ENCODE measurements at places on chromosomes 6 and 20. TPM values are rescaled to one million over a fixed set of nuclear protein-coding genes. Genes with fewer than 3 reads are reported as not detected.

Gene SLC13A3
- 0.49 TPM for total RNA-seq

DNA sequence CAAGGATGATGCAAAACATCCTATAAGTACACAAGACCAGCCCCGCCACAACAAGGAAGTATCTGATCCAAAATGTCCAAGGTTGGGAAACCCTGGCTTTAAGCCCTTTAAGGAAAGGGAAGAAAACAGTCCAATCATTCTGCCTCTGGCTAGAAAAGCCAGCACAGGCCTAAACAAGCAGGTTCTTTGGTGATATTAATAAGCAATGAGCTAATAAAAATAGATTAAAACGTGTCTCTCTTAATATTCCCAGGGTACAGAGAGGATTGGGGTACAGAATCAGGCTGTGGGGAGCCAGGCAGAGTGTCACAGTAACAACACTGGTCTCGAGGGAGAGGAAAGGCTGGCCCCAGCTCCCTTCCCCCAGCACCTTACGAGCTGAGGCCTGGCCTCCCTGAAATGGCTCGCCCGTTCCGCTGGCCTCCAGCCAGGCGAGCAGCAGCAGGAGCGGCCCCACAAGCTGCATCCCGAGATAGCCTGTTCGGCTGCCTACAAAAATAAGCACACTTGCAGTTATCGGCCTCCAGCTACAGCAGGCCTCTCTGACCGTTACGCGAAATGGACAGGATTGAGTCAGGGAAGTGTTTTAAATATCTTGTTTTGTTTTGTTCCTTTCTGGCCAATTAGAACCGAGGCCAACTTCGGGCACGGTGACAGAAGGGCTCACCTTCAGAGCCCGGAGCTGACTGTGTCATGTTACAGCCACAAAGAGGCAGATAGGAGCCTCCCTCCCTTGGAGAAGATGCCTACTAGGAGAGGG, 4.0 kb upstream of the ZMYND8 start:
- peak; percentile 59 for DNase-seq

DNA sequence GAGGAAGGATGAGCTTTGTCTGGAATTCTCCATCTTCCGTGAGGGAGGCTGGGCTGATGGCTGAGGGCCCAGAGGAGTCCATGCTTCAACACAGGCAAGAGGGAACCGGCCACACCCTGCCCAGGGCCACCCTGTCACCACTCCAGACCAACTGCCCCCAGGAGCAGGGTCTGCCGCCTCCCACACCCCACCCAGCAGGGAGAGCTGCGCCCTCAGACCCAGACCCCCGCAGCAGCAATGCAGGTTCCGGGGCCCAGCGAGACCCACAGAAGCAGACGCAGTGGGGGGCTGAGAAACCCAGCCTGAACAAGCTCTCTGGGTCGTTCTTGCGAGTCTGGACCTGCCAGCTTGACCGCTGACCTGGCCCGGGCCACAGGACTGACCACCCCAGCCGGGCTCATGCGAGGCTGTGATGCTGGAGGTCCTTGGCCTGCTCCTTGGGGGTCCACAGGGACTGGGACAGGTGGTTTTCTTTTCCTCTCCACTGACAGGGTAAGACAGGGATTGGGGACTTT, 25.0 kb downstream of the FRMD1 start:
- DNase-seq = no peak

Gene RUNX2
- total RNA-seq = 2.2 TPM

- no peak for DNase-seq
Observed at GRCh38 chr20:49123982-49124381, 64.2 kb downstream of the STAU1 start.

Gene COX4I2
- total RNA-seq = not detected

- DNase-seq = no peak
Observed at GRCh38 chr6:44292661-44293365, 20.3 kb downstream of the AARS2 start.

DNA sequence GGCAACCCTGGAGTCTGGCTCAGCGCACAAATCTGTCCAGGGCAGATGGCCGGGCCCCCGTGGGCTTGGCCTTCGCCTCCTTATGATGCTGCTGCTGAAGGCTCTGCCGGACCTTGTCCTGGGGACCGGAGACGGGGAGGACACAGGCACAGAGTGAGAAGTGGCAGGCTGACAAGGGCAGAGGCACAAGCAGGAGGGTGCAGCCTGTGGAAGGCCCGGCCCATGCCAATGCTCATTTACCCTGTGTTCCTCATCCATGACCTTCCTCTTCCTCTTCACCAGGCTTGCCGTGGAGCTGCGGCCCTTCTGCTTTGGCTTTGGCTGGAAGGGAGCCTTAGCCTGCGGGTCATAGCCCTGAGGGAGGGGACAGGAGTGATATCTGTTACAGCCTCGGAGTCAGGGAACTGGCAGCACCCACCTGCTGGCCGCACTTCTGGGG, 2.4 kb downstream of the B3GALT4 start:
- no peak for DNase-seq

DNA sequence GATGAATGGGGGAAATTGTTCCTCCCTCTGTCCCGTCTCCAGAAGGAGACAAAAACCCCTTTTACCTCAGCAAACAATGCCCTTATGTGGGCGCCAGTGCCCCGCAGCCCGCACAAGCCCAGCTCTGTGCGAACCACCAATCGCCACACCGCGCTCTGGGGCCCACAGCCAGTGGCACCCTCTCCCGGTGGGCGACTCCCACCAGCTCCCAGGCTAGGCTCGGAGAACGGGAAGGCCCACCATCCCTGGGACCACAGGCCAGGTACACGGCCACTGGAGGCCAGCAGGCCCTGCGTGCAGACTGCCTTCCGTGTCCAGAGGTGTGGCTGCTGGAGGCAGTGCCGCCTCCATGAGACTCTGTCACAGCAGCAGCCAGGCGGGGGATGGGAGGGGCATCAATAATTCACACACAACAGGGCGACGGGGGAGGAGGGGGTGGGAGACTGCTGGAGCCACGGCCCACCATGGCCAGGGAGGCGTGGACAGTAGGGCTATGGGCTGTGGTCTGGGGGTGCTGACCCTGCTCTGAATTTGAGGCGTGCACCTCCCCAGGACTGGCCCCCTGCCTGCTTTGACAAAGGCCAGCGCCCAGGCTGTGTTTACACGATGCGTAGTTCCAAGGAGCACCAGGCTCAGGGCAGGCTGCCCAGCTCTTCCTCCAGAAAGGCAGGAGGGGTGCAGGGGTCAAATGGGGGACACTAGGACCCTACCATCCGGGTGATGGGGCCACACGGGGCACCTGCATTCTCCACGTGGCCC, 105.7 kb downstream of the ASXL1 start:
- no peak for DNase-seq

DNA sequence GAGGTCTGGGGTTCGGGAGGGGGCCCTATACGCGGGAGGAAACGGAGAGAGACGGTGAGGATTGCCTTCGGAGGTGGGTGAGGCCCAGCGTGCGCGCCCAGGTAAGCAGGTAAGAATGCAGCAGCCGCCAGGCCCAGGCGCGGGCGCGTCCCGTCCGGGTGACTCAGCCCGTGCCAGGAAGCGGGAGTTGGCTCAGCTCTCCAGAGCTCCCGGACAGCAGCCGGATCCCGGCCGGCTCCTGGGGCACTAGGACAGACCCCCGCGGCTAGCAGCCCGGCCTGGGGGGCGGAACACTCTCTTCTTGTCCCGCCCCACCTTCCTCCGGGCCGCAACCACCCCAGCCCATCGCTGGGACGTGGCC, 1.5 kb upstream of the MDFI start:
- no peak for DNase-seq

GRCh38 chr6:7629321-7629720, 39.3 kb downstream of the SNRNP48 start:
- DNase-seq = no peak

- no peak for DNase-seq
Observed at GRCh38 chr6:44549516-44549915, 162.0 kb downstream of the CDC5L start.

- DNase-seq = no peak
Observed at GRCh38 chr20:10249822-10250221, 31.2 kb downstream of the SNAP25 start.

- DNase-seq = no peak
Observed at GRCh38 chr6:14713008-14713960, 532.6 kb upstream of the JARID2 start.

GRCh38 chr6:79170959-79171358, 63.5 kb downstream of the HMGN3 start:
- DNase-seq = no peak

GRCh38 chr20:45325371-45325770, 17.3 kb upstream of the MATN4 start:
- no peak for DNase-seq

- no peak for DNase-seq
Observed at GRCh38 chr6:38233161-38233791, 406.5 kb downstream of the BTBD9 start.

GRCh38 chr20:35541118-35541782, 628 bp upstream of the ERGIC3 start:
- DNase-seq = no peak

DNA sequence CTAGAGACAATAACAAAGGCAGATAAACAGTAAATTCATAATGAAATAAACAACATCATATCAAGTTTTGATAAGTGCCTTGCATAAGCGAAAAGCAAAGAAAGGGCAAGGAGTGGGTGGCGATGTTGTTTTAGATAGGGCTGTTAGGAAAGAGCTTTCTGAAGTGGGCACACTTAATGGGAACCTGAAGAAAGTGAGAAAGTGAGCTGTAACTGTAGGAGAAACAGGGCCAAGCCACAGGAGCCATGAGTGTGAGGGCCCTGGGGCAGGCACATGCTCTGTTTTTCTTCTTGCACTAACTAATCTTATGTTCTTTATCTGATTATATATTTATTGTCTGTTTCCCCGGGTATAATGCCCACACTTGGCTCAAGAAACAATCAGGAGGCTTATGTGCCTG, 193.4 kb upstream of the SUPT3H start:
- no peak for DNase-seq

Data from B cell (primary cell).